ENCODE measurements at places on chromosomes 4 and X. TPM values are rescaled to one million over a fixed set of nuclear protein-coding genes. Genes with fewer than 3 reads are reported as not detected.

GRCh38 chr4:110668463-110669235, 45.8 kb upstream of the PITX2 start:
- no peak for DNase-seq

DNA sequence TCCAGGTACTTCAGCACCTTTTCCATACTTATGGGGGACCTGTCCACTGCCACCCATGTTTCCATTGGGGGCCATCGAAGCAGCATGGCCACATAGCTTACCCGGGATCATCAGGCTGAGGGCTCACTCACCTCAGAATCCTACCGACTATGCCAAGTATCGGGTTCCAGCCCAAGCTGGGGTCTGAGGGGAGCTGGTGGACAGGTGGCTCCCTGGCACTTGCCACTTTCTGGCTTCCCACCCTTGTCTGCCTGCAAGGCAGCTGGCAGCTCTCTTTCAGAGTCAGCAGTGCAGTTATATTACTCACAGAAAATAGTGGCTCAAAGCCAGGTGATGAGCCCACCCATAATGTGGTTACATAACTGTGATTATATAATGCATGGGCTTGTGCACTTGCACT, 1153.8 kb downstream of the STIM2 start:
- DNase-seq = no peak

- peak; percentile 96 for DNase-seq
Observed at GRCh38 chr4:184845367-184846021, 19.7 kb upstream of the ACSL1 start.

MAGEA3 gene
- not detected for total RNA-seq

GRCh38 chrX:29196501-29196900, 609.3 kb downstream of the IL1RAPL1 start:
- DNase-seq = no peak

GRCh38 chr4:92812652-92813051, 508.9 kb downstream of the GRID2 start:
- DNase-seq = no peak

FANCB gene
- total RNA-seq = 6.2 TPM

DNA sequence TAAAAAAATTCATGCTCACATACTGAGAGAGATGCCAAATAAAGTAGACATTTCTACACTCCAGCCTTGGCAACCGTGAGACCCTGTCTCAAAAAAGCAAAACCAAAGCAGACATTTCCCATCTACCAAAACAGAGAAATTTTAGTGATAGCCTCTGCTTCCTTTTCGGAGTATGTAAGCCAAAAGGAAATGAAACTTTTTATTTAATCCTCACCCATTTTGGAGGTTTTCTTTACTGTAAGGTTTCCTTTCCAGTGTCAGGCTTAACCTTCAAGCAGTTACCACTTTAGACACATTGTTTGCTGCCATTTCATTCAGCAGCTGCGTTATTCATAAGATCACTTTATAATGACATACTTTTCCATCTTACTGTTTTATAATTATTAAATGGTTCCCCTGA, 15.9 kb downstream of the ADD1 start:
- no peak for DNase-seq

GRCh38 chr4:26365537-26366150, 44.8 kb downstream of the RBPJ start:
- DNase-seq = no peak

- no peak for DNase-seq
Observed at GRCh38 chr4:80139671-80140070, 57.6 kb upstream of the PRDM8 start.

- DNase-seq = no peak
Observed at GRCh38 chr4:139668036-139668435, 2.4 kb downstream of the MGST2 start.
